ENCODE measurements at places on chromosomes 5 and 9.

- no peak for DNase-seq
Observed at GRCh38 chr5:156892223-156892622, 42.1 kb downstream of the PPP1R2B start.

GRCh38 chr5:38889424-38889823 is 43.6 kb downstream of the OSMR start:
- no peak for DNase-seq

DNA sequence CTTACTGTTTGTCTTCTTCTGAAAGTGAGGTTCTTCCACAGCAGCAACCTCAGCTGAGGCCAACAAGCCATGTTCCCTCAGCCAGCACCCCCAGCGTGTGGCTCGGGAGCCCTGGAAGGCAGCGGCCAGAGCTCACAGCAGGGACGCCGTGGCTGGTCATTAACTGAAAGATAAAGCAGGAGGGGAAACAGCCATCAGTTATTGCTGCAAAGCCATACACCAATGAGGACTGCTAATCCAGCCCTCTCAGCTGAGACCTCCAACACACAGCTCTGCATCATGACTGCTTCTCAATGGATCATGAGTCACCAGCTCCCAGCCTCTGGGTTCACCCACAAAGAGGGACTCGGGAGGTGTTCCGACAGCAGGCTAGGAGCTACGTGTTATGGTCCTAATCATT is 24.3 kb downstream of the ABCA1 start:
- DNase-seq: no peak

- no peak for DNase-seq
Observed at GRCh38 chr5:91645347-91645746, 262.2 kb upstream of the ARRDC3 start.

DNA sequence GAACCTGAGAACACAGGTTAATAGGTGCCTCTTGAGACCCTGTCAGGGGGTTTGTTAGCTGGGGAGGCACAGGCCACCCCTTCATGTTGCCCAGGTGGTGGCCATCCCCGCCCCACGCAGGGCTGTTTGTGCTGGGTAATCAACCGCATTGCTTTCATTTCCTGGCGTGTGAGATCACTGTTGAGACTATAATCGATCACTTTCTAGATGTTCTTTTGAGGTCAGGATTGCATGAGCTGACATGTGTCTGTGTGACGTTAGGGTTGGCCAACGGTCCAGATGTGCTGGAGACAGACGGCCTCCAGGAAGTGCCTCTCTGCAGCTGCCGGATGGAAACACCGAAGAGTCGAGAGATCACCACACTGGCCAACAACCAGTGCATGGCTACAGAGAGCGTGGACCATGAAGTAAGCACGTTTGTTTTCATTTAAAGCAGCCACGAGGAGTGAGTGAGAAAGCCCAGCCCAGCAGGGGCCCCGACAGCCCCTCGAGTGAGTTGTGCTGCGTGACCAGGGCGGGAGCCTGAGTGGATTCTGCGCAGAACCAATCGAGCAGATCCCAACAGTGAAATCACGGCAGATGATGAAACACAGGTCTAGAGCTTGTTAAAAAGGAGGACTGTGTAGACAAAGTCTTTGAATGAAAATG is 115.0 kb upstream of the CACNA1B start:
- DNase-seq: no peak

- no peak for DNase-seq
Observed at GRCh38 chr9:69317894-69318293, 7.1 kb upstream of the ENTREP1 start.

- DNase-seq: no peak
Observed at GRCh38 chr9:127184641-127185040, 62.2 kb upstream of the ANGPTL2 start.

DNA sequence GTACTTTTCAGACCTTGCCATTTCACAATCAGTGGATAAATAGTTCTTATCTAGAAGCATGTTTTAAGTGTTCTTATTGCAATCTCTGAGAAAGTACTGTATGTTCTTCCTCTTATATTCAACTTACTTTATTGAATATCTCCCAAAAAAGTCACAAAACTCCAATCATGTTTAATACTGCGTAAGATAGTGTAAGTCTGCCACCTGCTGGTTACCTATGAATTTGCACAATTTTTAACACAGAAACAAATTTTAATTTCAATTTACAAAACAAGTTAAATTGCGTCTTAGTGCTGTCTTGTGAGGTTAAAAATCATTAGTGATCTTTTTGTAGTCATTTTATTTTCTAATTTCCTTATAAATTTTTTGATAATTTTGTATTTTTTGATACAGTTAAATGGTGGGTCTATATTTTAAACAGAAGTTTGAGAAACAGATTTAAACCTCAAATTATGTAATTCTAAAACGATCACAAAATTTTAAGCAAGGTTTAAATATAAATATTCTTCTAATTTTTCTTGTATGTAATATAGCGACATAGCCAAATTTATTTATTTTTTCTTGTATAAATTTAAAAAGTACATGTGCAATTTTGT is 115.8 kb downstream of the EMB start:
- peak; percentile 5 for DNase-seq

- no peak for DNase-seq
Observed at GRCh38 chr9:73135394-73135793, 16.3 kb upstream of the ANXA1 start.

GRCh38 chr9:134234687-134235359 is 70.5 kb upstream of the RNU6ATAC start:
- DNase-seq: no peak

DNA sequence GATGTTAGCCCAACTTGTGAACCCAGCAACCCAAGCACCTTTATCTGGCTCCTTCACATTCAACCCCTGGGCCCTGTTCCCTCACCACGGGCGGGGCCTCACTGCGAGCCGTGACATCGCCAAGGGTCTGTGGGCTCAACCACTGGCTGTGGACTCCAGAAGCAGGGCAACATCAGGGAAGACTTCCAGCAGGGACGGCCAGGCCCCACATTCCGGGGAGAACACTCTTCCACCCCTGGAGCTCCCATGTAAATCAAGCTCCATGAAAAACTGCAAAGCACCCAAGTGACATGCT is 175.3 kb downstream of the ERCC6L2 start:
- no peak for DNase-seq

GRCh38 chr5:178469975-178470759 is 120.0 kb downstream of the COL23A1 start:
- no peak for DNase-seq

DNA sequence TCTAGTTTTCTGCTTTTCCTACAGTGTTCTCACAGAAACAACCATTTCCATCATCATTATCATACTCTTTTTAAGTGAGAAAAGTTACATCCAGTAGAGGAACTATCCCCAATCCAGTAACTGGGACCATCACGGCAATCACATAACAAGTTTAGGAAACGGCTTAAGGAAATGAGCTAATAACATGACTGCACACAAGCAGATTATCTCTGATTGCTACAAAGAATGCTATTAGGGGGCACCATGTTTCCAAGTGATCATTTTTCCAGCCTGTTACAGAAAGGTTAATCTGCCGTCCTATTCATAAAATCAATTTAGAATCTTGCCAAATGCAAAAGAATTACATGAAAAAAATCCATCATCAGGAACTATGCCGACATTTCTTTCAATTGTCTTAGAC is 94.6 kb downstream of the EFNA5 start:
- no peak for DNase-seq

GRCh38 chr9:112380825-112381221 is 915 bp downstream of the HSDL2 start:
- DNase-seq: peak; percentile 31

DNA sequence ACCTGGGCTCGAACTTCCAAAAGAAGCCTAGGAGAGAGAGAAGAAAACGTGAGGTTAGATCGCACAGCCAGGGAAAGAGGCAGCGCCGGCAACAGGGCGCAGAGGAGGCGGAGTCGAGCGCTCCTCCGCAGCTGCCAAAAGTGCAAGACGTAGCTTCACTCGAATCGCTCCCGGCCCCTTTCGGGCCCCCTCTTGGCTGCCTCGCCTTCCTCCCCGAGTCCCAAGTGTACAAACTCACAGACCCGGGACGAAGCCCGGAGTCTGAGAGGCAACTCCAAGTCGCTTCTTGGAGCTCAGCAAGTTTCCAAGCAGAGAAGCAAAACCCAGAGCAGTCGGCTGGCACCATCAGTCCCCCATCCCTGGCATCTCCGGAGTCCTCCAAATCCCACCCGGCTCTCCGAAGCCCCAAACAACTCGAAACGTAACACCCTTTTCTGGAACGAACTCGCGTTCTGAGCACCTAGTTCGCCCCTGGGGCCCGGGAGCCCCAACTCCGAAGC is 1.2 kb downstream of the MIER3 start:
- peak; percentile 13 for DNase-seq

- no peak for DNase-seq
Observed at GRCh38 chr5:72133212-72133990, 26.1 kb downstream of the MAP1B start.

DNA sequence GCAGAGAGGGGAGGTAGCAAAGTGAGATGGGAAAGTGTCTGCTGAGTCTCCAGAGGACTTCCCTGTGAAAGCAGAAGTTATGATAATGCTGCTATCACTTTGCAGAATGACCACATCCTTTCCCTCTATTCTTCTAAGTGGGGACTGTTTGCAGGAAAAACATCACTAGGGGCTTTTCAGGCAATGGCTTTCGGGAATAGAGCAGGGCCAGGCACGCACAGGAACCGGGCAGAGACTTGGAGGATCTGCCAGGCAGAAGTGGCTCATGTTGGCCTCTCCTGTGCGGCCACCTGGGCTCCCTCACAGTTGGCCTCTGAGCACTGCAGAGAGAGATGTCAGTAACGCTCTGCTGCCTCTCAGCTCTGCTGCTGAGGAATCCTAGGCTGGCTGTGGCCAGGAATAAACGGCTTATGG is 214.7 kb downstream of the MAST4 start:
- peak; percentile 57 for DNase-seq

DNA sequence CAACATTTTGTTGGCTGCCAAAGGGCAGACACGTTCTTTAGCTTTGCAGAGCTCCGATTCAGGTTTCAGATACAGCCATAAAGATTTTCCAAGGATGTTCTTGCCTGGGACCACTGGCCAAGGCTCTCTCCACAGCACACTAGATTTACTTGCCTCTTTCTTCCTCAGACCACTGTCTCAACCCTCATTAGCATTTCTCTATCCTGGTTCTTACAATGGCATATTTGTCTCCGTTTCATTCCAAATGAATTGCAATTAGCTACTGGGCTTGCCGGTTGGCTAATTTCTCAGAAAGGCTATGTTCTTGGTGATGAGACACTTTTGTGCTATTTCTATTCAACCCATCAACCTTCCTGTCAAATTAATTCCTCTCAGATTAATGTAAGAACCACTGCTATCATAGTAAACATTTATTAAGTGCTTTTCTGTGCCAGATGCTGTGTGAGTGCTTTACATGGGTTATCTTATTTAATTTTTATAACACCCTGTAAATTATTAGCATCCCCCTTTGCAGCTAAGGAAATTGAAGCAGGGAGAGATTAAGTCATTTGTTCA is 118.4 kb upstream of the NR3C1 start:
- DNase-seq: no peak

GRCh38 chr9:77176106-77176505 is 1.2 kb upstream of the VPS13A start:
- no peak for DNase-seq

DNA sequence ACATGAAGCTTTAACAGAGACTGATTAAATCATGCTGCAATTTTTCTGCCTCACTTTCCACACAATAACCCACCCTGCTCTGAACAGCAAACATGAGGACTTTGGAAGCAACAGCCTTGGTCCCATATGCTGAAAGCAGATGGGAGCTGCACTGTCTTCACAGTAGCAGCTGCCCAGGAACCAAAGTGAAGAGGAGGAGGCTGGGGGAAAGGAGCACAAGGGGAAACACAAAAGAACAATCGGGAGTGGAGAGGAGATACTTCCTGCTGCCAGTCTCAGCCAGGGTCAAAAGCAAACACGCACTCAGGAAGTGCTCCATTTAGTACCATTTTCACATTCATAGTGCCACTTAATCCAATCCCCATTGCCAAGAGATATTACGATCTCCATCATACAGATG is 183.3 kb upstream of the PUM3 start:
- no peak for DNase-seq

DNA sequence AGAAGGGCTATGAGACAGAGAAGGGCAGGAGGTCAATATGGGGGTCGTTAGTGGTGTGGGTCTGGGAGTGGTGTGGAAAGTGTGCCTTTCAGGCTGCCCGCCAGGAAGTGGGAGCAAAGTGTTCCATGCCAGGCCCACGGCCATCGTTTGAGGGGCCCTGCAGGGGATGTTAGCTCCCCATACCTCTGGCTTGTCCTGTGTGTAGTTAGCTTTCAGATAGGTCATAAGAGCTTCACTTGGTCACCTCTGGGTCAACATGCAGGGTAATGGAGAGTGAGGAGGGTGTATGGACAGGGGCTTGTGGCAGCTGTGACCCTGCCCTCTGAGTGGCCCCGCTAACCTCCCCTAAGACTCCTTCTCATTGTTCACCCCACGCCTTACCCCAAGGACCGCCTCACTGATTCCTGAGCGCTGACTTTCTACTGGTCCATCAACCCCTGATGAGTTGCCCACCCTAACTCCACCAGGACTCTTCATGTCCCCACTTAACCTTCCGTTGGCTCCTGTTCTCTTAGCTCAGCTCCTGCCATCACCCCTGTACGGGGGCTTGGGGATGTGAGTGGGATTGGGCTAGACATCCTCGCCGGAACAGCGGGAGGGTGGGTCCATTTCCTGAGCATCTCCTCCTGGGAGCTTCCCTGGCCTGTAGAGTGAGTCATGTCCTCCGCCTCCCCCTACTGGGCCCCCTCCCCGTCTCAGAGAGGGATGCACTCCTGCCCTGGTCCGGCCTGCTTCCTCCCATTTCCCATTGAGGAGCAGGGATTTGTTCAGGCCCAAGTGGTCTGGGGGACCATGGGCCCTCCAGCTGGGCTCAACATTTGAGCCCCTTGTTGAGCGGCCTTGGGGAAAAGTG is 125.7 kb downstream of the FGF18 start:
- DNase-seq: no peak

- peak; percentile 32 for DNase-seq
Observed at GRCh38 chr5:87411973-87412629, 629 bp downstream of the CCNH start.

- DNase-seq: peak; percentile 12
Observed at GRCh38 chr9:86637515-86637914, 283.3 kb upstream of the TUT7 start.

DNA sequence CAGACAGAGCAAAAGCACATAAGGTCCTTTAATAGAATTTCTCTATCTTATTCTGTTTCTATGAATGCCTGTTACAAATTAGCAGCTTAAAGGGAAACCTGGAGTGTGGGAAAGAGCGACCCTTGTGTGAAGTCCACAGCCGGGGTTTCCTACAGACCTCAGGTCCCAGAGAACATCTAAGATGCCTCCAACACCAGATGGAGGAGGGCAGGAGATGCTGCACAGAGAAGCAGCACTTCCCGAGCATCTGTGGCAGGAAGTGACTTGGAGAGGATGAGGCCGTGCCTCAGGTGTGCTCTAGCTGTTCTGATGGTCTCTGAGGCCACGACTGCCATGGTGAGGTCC is 26.8 kb downstream of the IRF1 start:
- DNase-seq: no peak

DNA sequence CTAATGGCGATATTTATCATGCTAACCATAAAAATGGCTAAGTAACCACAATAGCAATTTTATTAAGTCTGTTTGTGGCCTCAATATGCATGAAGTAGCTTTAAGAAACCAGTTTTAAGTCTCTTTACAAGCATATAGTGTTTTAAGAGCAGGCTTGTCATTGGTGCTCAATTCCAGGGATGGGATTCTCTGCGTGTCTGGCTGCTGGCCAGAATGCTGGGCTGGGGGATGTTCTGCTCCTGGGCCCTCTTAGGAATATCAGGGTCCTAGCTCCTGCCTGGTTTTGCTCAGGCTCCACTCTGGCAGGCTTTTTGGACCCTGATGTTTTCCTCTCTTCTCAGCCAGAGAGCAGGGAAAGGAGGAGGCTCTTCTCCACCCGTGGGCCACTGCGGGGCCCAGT is 127.2 kb downstream of the PDE8B start:
- no peak for DNase-seq

GRCh38 chr9:34671307-34671706 is 8.8 kb upstream of the CCL27 start:
- DNase-seq: no peak
